Activated CD4-positive, alpha-beta T cell treated with anti-CD3 and anti-CD28 coated beads for 4 hours (primary cell): ENCODE measurements at places on chromosomes 11 and 22.

DNA sequence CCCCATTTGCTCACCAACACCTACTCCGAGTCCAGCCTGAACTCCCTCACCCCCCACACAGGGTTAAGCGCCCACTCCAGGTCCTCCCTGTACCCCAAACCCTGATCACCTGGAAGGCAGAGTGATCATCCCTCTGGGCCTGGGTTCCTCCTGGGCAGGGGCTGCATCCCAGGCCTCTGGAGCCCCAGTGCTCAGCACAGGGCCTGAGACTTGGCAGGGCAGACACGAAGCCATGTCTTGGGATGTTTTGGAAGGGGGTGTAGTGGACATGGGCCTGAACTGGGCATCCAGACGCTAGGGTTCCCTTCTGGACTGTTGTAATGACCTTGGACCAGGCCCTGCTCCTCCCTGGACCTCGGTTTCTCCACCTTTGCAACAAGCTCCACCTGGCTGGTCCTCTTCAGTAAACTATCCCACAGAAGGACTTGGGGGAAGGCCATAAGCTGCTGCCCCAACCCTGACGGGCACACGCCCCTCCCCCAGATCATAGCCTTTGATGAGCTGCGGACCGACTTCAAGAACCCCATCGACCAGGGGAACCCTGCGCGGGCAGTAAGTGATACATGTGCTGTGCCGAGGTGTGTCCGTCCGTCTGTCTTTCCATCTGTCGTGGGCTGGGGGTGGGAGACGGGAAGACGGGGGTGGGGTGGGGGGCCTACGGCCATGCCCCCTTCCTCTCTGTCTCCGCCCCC, 3.9 kb downstream of the CNIH2 start:
- DNase-seq = no peak

GRCh38 chr11:68460741-68461574, at the start of gene PPP6R3:
PPP6R3 (plus strand) TSS chr11:68460752; CDS start chr11:68537665, 76,913 bp downstream.
- DNase-seq = no peak

- DNase-seq = no peak
Observed at GRCh38 chr11:44028401-44028800, 19.4 kb upstream of the ACCSL start.

DNA sequence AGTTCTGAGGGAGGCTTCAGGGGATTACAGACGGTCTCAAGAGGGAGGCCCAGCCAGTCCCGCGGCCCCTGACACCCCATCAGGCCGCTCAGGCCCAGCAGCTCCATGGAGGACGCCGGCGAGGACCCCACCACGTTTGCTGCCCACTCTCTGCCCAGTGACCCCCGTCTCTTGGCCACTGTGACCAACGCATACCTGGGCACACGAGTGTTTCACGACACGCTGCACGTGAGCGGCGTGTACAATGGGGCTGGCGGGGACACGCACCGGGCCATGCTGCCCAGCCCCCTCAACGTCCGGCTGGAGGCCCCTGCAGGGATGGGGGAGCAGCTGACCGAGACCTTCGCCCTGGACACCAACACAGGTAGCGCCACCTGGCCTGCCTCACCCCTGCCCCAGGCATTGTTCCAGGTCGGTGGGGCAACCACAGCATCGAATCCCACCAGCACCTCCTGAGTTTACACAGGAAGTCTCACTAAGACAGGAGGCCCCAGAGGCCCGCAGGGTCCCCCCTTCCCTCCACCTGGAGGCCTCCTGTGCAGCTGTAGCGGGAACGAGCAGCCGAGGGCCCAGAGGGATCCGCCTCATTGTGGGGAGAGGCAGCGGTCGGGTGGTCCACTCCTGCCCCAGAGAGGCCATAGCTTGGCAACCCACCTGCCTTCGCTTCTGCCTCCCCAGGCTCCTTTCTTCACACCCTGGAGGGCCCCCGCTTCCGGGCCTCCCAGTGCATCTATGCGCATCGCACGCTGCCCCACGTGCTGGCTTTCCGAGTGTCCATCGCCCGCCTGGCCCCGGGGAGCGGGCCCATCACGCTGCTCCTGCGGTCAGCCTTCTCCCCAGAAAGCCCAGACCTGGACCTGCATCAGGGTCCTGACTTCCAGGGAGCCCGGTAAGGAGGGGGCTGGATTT, 1.0 kb downstream of the PGGHG start:
- no peak for DNase-seq

- peak; percentile 69 for DNase-seq
Observed at GRCh38 chr11:35045236-35045820, 93.6 kb upstream of the CD44 start.

- DNase-seq = no peak
Observed at GRCh38 chr22:45544588-45545170, 42.0 kb downstream of the FBLN1 start.

GRCh38 chr11:121421149-121421901, 30.8 kb upstream of the SORL1 start:
- no peak for DNase-seq

DNA sequence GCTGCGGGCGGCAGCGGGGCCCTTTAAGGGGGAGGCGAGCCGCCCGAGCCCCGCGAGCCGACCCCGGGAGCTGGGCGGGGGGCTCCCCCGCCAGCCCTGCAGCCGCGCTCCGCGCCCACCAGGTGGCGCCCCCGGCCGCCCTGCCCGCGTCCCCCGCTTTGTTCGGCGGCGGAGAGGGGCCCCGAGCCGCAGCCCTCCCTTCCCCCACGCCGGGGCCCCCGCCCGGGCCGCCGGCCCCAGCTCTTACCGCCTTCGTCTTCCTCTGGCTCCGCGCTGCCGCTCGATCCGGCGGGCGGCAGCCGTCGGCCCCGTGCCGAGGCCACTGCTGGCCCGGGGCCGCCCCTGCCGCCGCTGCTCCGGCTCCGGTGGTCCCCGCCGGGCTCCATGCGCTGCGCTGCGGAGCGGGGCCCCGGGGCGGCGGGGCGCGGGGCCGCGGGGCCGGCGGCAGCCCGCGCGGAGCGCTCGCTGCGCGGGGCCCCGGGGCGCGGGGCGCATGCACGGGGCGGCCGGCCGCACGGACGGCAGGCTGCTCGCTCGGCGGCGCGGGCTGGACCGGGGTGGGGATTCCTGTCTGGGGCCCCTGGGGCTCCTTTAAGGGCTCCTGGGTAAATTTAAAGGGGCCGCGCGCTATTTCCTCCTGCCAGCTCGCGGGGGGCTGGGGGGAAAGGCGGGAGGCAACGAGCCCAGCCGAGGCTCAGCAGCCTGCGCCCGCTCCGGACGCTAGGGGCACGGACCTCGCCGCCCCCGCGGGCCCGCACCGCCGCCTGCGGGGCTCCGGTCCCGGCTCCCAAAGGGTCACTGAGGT, at the start of gene ZFTA:
ZFTA (minus strand) TSS at position 539 of the 805 bp plus-strand sequence; CDS start at position 386, 153 bp downstream.
- DNase-seq = peak; percentile 47

DNA sequence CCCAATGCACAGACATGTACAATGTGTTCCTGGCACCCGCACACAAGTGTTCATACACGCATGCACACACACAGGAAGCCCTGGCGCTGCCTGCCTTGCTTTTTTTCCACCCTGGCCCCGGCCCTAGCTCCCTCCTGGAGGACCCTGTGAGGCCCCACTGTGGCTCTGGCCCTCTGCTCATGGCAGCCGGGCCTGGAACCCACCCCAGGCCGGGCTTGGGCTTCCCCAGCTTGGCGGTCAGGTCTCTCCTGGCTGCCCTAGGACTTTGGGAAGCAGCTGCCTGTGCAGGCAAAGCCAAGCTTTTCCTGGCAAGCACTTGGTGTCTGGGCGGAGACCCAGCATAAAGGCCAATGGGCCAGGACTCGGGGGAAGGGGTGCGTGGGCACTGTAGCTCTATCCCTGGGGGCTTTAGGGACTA, 30.5 kb downstream of the CD82 start:
- DNase-seq = no peak

- DNase-seq = no peak
Observed at GRCh38 chr11:515131-515530, 8.1 kb upstream of the RNH1 start.

- no peak for DNase-seq
Observed at GRCh38 chr11:3833449-3833848, 7.3 kb downstream of the RHOG start.

DNA sequence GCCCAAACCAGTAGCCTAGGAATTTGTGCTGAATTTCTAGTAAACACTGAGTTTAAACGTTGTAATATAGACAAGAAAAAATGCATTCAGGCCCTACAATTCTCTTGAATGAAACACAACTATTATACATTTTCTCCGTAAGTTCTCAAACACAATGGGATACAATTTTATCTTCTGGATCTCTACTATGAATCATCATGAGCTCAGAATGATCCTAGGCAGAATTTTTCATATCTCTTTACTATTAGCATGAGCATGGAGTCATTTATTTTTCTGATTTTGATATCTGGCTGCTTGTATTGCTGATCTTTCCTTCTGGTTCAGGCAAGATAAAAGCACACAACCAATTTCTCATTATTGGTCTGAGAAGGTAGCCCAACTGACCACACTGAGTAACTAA, 1123.4 kb upstream of the RAG2 start:
- DNase-seq = no peak

DNA sequence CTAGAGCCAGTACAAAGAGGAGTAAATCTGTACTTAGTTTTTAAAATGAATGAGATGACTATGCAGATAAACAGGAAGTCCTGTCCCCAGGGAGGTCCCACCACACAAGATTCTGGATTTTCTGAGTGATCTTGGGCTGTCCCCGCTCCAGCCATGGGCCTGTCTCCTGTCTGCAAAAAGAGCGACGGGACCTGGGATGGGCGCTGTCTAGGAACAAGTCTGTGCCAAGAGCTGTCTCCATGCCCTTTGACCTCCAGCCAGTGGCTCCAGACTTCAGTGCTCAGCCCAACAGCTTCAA, 6.0 kb downstream of the CSNK1E start:
- no peak for DNase-seq

DNA sequence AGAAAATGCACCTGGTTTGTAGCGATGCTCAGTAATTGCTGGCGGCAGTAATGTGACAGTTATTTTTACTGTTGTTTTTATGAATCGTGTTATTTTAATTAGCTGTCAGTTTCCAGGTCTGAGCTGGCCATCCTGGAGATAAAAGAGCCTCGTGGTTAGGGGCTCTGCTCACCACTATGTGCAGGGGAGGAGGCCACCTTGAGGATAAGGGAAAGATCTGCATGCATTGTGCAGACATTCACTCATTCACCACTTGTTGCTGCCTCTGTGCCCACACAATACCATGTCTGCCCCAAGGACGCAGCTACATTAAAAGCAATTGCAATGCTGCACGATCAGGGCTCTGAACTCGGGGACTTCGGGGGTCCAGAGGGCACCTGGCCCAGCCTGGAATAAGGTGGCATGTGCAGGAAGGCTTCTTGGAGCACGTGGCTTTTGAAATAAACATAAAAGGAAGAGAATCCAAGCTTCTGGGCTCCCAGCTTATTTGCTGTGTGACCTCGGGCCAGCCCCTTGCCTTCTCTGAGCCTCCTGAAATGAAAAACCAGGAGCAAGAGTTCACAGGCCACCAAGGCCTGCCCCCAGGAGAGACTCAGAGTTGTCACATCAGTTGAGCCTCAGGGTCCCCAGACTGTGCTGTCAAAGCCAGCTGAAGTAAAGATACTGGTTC, 44.7 kb upstream of the SHISAL1 start:
- DNase-seq = no peak

- DNase-seq = no peak
Observed at GRCh38 chr11:45361551-45361950, 75.4 kb upstream of the SYT13 start.

DNA sequence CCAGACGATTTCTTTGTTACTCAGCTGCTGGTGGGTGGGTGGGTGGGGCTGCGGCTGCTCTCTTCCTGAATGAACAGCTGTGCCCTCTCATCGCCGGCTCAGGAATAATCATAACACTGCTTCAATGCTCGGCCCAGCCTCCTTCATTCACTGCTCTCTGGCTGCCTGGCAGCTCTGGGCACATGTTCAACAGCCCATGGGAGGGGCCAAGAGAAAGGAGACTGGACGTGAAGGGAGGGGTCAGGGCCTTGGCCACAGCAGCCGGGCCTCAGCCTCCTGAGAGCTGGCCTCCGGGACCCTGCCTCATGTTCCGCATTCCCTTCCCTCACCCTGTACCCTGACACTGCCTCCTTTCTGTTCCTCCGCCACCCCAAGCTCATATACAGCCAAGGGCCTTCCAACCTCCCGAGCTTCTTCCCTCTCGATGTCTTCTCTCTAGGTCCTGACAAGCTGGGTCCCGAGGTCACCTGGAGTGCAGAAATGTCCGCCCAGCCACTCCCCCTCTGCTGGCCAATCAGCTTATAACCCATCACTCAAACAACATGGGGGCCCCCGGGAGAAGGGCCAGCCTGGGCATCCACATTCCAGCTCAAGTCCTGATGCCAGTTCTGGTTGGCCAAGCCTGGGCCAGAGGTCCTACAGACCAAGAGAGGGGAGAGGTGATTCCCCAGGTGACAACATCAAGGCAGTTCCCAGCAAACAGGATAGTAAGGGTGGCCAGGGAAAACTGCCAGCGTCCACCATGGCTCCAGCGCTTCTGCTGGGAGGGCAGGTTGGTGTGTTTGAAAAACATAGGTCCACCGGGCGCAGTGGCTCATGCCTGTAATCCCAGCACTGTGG, 3.2 kb upstream of the CSDC2 start:
- no peak for DNase-seq

GRCh38 chr11:9385327-9385899, 961 bp downstream of the IPO7 start:
- DNase-seq = peak; percentile 8

- no peak for DNase-seq
Observed at GRCh38 chr22:19636696-19637407, 77.5 kb upstream of the SEPTIN5 start.

DNA sequence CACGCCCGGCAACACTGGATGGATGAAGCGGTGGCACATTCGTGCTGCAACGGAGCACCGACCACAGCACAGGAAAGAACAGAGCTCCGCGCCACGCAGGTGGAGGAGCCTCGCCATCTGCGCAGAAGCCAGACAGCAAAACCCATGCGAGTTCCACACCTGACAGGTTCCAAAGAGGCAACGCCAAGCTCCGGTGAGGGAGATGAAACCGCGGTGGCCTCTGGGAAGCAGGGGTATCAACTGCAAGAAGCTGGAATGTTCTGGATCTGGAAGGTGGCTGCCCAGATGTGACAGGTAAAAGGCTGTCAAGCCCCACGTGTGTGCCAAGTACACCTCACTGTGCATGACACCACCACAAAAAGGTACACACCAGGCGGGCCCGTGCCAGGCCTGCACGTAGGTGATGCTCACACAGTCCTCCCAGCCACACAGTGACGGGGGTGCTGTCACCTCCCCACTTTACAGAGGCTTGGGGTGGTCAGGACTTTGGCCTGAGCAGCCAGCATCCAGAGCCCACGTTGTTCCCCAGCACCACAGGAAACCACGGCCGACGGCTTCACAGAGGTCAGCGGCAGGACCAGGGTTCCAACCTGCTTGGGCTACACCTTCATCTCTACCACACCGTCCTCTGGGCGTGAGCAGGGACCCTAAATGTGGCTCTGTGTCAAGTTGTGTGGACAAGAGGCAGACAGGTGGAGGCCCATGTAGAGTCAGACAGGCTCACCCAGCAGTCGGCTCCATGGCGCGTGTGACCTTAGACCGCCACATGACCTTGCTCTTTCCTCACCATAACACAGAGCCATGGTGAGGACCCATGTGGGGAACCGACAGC, 19.7 kb upstream of the EFCAB6 start:
- no peak for DNase-seq
